ENCODE measurements at places on chromosomes 7 and 10.

DNA sequence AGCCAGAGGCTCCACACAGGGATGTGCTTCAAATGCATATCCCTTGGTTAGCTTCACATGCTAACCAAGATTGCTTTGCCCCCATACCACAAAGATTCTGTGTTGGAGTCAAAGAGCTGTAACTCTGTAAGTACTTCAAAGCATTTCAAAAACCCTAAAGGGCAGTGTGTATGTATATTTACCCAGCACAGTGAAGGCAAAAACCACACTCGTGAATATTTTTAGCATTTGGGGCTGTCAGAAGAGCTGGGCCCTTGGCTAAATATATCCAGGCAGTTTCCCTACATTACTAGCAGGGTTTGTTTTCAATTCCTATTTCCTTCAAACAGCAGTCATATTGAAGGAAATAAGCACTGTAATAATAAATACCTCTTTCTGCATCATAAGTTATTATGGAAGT lies 84.2 kb upstream of the STEAP1B start:
- ATAC-seq = no peak

DNA sequence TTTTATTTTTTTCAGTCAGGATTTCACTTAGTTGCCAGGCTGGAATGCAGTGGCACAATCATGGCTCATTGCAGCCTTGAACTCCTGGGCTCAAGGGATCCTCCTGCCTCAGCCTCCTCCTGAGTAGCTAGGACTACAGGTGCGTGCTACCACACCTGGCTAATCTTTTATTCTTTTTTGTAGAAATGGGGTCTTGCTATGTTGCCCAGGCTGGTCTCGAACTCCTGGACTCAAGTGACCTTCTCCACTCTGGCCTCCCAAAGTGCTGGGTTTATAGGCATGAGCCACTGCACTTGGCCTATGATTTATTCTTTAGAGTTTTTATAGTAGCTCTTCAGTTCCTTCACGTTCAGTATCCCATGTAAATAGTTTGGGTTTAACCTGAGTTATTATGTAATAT lies 5.5 kb downstream of the SND1 start:
- no peak for ATAC-seq

DNA sequence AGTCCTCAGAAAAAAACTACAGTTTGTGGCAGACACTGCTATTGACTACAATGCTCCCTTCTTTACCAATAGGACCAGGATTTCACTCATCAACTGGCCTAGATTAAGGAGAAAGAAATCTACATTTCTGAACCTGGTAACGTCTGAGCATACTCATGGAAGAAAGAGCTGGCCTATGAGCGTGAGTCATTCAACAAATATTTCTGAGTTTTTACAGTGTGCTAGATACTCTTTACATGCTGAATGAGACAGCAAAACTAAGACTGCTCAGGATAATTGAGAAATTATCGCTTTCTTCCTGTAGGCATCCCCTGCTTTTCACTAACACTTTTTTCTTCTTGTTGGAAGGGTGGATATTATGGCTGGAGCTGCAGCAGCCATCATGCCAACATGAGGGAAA lies 609.7 kb downstream of the TNS3 start:
- ATAC-seq = peak; percentile 50

DNA sequence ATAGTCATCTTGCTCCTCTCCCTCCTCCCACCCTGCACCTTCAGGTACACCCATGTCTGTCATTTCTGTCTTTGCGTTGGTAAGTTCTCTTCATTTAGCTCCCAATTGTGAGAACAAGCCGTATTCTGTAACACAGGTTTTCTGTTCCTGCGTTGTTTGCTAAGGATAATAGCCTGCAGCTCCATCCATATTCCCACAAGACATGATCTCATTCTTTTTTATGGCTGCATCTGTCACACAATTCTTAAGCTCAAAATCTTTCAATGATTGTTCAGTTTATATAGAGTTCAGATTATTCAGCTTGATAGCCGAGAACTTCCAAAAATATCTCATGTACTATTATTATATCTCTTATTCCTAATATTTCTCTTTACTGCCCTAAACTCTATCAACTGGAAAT lies 16.0 kb upstream of the TMEM168 start:
- no peak for ATAC-seq

DNA sequence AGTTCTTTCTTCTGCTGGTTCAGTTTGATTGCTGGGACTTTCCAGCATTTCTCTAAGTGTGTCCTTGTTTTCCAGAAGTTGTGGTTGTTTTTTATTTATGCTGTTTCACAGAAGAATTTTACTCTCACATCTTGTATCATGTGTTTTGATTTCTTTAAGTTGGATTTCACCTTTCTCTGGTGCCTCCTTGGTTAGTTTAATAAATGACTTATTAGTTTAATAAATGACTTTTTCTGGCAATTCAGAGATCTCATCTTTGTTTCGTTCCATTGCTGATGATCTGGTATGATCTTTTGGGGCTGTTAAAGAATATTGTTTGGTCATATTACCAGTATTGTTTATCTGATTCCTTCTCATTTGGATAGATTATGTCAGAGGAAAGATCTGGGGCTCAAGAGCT lies 59.8 kb upstream of the CYP2C9 start:
- ATAC-seq = no peak

DNA sequence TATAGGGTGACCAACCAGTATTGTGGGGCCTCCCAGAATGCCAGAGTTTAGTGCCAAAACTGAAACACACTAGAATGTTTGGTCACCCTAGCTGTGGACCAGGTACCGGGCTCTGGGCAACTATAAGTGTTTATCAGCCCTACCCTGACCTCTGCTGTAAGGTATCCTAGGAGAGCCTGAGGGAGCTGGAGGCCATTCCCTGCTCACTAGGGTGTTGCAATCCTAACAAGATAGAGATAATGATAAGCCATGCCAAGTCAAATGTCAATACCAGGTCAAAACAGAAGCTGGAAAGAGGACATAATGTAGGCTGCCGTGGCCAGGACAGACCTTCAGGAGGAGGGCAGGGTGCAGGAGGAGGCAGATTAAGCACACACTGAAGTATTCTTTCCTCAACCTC lies 151.8 kb downstream of the KCNMA1 start:
- no peak for ATAC-seq

- ATAC-seq = no peak
These were observed 734.4 kb downstream of the PCDH15 start for GRCh38 chr10:54066646-54067045.

- ATAC-seq = no peak
These were observed 12.0 kb upstream of the KCNMA1 start for GRCh38 chr10:77649333-77650331.

DNA sequence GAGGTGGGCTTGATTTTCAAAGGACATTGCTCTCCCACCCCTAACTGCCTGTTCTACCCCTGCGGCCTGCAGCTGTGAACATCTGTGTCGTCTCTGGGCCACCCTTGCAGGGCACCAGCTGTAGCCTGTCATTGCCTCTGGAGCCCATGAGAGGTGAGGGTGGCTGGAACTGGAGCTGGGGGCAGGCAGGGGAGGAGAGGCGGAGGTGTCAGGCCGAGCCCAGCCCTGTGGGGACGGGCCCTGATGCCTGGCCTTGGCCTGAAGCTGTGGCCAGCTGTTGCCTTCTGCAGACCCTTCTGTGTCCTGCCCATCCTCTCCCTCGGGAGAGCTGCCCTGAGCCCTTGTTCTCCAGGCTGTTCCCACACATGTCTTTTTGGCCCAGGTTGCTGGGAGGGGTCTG lies 44.5 kb downstream of the PALD1 start:
- no peak for ATAC-seq

GRCh38 chr7:118477036-118477435 lies 252.5 kb downstream of the ANKRD7 start:
- ATAC-seq = no peak

DNA sequence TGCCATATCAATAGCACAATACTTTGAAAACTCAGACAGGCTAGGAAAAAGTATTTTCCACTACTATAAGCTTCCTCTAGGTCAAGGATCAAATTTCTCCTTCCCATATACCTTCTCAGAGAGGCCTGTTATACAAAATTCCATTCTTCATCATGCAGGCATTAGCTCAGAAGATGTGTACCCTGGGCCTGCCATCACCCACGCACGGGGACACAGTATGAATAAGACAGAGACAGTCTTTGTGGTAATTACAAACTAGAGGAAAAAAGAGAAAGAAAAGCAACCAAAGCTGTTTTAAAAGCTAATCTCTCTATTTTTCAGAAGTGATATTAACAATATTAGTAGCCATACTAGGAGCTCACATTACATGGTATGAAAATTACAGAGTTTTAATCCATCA lies 236.8 kb upstream of the AOAH start:
- no peak for ATAC-seq

DNA sequence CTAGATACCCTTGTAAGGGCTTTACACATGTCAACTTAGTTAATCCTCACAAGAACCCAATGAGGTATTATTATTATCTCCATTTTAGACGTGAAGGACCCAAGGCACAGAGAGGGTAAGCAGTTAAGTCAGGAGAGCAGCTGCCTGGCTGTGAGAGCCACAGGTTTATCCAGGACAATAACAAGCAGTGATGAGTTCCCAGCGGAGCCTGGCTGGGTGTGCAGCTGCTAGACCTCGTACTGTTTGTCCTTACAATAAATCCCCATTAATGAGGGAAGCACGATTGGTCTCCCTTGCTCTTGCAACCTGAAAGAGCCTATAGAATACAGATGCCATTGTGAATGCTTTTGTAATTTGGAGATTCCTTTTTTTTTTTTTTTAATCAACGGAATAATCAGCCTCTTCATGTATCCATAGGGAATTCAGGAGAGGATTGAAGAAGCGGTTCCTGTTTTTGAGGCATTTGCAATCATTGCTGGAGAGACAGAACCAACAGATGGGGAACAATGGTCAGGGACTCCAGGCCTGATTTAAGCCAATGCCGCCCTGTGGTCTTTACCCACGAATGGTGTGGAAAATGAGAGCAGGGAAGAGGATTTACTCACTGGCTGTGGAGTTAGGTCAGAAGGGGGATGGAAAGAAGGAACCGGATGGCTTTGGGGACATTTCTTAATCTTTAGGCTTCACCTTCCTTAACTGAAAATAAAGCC lies 12.3 kb upstream of the ASB4 start:
- ATAC-seq = no peak

- ATAC-seq = no peak
These were observed 179.8 kb downstream of the CXCL12 start for GRCh38 chr10:44205067-44205466.

DNA sequence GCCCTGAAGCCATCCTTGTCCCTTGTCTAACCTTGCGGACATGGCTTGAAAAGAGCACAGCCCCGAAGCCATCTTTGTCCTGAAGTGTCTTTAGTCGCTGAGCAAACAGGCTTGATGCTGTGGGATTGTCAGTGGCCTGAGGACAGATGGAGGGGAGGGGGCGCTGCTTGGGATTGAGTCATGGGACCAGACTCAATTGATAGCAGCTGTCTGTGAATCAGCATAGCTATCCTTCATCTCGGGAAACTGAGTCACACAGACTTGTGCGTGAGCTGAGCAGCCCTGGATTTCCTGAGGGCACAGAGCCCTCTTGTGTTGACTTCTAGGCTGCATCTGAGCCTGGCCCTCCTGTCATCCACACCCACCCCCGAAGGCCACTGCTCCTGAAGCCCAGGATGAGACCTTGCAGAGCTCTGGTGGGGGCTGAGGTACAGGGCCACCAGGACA lies 14.4 kb downstream of the MYO1G start:
- no peak for ATAC-seq

GRCh38 chr10:72175149-72175548 lies 40.7 kb upstream of the ANAPC16 start:
- ATAC-seq = peak; percentile 17

GRCh38 chr7:55488804-55489340 lies 83.4 kb downstream of the VOPP1 start:
- ATAC-seq = no peak

GRCh38 chr10:22550732-22551131 lies 163.6 kb downstream of the PIP4K2A start:
- ATAC-seq = no peak

DNA sequence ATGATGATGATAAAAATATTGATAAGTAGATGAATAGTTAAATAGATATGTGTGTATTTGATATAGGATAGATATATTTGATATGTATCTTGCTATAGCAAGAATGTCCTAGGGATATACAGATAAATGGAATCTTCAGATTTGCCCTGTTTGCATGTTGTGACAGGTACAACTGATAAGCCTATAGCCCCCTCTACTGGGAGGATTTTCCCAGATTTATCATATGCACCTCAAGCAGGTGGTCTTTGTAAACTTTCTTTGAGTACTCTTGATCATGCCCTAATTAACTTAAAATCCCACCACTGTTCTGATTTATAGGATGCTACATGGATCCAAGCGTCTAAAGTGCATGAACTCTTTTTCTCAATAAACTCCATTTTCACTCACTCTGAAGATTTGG lies 1050.7 kb downstream of the SORCS3 start:
- ATAC-seq = no peak

DNA sequence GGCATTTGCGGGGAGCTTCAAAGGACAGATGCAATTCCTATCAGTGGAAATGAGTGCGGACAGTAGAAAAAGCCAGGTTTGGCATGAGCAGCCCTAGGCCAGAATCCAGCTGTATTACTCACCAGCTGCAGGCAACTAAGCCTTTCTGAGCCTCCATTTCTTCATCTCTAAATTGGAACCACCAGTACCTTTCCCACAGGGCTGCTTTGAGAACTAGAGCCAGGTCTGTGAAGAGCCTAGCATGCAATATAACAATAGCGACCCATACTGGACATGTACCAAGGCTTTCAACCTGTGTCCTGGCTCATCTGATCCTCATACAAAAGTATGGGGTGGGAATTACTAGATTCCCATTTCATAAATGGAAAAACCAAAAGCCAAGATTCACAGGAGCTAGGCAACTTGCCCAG lies 101.0 kb downstream of the GSAP start:
- peak; percentile 36 for ATAC-seq

- ATAC-seq = no peak
These were observed 14.2 kb upstream of the NMT2 start for GRCh38 chr10:15182540-15183207.
